Foreskin fibroblast (primary cell): ENCODE measurements at places on chromosomes 1 and 21.

- DNase-seq, result no peak
Observed at GRCh38 chr1:16205891-16206546, 6.4 kb downstream of the ARHGEF19 start.

- peak; percentile 32 for DNase-seq
Observed at GRCh38 chr21:44337941-44338895, 972 bp downstream of the CFAP410 start.

DNA sequence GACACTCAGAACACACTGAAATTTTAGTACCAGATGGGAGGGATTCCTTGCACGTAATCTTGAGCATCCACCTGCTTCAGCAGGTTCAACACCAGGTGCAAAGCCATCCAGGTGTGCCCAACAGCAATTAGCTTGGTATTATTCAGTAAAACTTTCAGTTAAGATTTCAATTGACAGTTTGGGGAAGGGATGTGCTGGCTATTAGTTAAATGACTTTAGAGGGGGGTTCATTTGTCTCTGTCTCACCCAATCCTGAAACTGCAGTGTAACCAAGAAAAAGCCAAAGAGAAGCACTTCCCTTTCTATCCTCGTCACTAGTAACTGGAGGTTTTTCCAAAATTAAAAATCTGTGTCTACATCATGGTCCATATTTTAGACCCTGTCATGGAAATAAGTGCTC lies 90.9 kb downstream of the PIK3R3 start:
- no peak for DNase-seq

DNA sequence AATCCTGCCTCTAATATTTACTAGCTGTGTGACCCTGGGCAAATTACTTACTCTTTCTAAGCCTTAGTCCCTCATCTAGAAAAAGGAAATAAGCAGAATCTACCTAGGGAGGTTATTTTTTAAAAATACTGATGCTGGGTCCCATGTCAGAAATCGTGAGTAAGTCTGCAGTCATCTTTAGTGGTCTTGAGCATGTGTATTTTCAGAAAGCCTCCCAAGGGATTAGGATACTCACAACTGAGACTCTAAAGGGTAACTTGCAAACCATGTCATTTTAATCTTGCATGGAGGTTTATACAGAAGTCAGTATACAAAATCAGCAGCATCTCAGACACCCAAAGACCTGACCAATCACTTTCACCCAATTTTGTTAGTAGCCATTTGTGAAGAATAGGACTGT lies 43.2 kb downstream of the DSTYK start:
- DNase-seq, result no peak

GRCh38 chr1:63828322-63829044 lies 54.7 kb downstream of the ROR1 start:
- DNase-seq, result no peak

- no peak for DNase-seq
Observed at GRCh38 chr1:226657895-226658545, 81.1 kb downstream of the ITPKB start.
